ENCODE measurements at places on chromosomes 4 and X.

DNA sequence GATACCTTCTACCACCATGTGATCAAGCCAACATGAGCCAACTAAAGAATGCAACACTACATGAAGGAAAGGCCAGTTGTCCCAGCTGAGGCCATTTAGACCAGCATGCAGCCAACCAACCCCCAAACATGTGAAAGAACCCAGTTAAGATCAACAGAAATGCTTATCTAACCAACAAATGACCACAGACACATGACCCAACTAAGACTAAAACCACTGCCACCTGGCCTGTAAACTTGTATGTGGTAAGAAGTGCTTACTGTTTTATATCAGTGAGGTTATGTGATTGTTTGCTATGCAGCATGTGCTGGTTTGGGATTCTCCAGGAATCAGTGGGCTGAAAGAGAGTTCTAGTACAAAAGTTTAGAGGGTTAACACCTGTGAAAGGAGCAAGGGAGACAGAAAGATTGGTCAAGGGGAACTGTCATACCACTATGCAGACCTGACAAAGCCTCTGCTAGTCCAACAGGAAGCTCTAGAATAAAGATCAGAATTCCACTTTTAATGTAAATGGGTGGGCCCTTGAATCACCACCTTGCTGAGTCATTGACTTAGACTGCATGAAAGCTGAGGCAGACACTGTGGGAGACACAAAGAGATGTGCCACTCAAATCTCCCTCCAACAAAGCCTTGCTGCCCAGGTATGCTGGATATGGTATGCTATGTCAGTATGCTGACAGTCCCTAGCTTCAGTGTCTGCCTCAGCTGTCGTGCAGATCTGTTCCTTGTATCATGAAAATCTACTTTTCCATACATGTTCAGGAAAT is 6.1 kb upstream of the SH3D19 start:
- no peak for DNase-seq

- DNase-seq: peak; percentile 64
Observed at GRCh38 chr4:3238721-3239120, 10.2 kb upstream of the MSANTD1 start.

- DNase-seq: no peak
Observed at GRCh38 chr4:109015413-109015810, 252.6 kb upstream of the ETNPPL start.

DNA sequence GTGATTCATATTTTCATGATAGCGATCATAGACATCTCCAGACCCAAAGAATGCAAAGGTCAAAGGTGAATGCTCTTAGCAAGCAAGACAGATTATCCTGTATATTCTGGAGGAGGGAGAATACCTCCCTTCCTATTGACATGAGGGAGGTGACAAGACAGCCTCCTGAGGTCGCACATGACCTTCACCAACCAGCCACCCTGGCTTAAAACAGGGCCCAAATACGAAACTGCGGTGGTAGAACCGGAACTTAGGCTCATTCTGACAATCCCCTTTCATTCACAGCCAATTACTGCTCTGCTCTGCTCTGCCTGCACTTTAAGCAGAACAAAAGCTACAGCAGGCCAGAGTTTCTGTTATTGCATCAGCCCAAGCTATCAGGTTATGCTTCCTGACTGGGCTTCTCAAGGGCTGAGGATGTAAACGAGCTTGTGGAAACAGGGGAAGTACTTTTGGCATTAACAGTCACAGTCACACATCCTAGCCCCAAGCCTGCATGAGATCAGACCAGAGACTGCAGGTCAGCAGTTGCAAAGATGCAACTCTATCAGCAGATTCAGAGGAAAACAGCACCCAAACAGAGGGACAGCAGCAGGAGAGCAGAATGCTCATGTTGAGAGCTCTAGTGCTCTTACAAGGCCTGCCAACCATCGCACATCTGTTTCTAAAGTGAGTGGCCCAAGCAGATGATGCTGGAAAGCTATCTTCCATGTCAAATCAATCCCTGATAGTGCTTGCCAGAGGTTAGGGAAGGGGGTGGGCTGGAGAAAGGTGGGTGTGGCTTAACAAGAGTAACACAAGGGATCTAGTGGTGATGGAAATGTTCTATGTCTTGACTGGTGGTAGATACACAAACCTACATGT is 51.3 kb upstream of the MAP3K15 start:
- no peak for DNase-seq

DNA sequence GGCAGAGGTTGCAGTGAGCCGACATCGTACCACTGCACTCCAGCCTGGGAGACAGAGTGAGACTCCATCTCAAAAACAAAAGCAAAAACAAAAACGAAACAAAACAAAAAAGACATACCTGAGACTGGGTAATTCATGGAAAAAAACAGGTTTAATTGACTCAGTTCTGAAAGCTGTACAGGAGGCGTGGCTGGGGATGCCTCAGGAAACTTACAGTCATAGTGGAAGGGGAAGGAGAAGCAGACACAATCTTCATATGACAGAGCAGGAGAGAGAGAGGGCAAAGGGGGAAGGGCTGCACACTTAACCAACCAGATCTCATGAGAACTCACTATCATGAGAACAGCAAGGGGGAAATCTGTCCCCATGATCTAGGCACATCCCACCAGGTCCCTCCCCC is 229.5 kb downstream of the STK32B start:
- no peak for DNase-seq

DNA sequence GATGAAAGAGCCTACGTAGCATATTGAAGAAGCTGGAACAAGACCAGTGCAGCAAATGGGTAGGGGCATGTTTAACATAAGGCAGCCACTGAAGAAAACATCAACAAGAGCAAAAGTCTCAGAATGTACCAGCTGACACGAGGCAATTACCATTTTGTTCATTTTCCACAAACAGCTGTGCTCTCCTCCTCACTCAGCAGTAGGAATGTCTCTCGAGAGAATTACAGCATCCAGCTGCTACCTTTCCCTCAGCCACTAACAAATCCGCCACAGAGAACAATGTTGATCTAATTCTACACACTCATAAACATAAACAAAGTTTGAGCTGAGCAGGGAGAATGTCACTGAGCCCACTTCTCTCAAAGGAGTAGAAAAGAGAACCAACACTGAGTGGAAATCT is 68.0 kb downstream of the OPHN1 start:
- no peak for DNase-seq

GRCh38 chrX:123330229-123330942 is 146.3 kb downstream of the GRIA3 start:
- no peak for DNase-seq

DNA sequence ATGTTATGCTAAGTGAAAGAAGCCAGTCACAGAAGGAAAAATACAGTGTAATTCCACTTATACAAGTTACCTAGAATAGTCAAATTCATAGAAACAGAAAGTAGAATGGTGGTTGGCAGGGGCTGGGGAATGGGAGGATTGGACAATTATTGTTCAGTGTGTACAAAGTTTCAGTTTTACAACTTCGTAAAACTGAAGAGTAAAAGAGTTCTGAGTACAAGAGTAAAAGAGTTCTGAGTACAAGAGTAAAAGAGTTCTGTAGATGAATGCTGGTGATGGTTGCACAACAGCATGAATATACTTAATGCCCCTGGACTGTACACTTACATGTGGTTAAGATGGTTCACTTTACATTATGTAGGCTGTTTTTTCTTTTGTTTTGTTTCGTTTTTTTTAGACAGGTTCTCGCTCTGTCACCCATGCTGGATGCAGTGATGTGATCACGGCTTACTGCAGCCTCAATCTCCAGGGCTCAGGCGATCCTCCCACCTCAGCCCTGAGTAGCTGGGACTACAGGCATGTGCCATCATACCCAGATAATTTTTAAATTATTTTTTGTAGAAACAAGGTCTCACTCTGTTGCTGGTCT is 230.9 kb downstream of the SOWAHB start:
- no peak for DNase-seq

DNA sequence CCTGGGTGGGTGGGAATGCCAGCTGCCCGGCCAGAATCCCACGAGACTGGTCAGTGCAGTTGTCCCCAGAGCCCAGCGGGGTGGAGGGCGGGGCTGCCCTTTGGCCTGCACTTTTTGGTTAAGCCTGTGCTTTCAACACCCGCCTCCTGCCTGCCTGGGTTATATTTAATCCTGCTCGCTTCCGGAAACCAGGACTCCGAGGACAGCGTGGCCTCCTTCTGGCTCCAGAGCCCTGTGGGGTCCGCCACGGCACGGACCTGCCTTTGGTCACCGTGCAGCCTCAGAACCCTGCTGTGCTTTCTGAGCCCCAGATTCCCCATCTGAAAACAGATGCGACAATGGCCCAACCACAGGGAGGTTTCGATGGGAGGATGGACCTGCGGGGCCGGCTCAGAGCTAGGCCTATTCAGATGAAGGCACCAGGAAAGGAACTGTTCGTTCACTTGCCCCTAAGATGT is 29.4 kb upstream of the KIAA0232 start:
- no peak for DNase-seq

- DNase-seq: no peak
Observed at GRCh38 chr4:66639361-66639760, 905.9 kb downstream of the CENPC start.

- DNase-seq: no peak
Observed at GRCh38 chrX:3780564-3780963, 67.1 kb upstream of the PRKX start.

GRCh38 chrX:16743604-16744325 is 24.4 kb downstream of the SYAP1 start:
- no peak for DNase-seq

- DNase-seq: no peak
Observed at GRCh38 chr4:125338814-125339213, 24.1 kb downstream of the FAT4 start.

- no peak for DNase-seq
Observed at GRCh38 chr4:99710681-99711345, 53.2 kb upstream of the C4orf54 start.

- no peak for DNase-seq
Observed at GRCh38 chrX:17984415-17984814, 123.3 kb upstream of the RAI2 start.

- no peak for DNase-seq
Observed at GRCh38 chr4:183504930-183505610, at the start of gene ING2. ING2 (plus strand) TSS chr4:183505058; CDS start chr4:183505196, 138 bp downstream.

- no peak for DNase-seq
Observed at GRCh38 chr4:37818752-37819151, 7.7 kb upstream of the PGM2 start.

GRCh38 chr4:122827258-122827878 is 737 bp downstream of the FGF2 start:
- peak; percentile 71 for DNase-seq

- DNase-seq: no peak
Observed at GRCh38 chr4:6989331-6989923, 53.7 kb upstream of the TADA2B start.

DNA sequence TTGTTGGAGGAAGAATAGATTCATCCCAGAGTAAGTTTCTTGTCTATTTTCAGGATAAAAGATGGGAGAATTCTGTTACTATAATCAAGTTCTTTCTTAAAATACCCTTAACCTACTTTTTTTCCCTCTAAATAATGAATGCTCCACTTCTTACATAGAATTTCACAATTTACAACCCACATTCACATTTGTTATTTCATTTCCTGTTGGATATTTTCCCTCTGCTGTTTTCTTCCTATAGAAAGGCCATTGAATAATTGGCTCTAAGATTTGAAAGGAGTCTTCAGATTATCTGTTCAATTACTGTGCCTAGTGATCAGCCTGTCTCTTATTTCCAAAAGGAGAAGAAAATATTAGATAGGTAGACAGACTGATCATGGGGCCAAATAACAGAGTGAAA is 79.7 kb downstream of the CPE start:
- DNase-seq: no peak

DNA sequence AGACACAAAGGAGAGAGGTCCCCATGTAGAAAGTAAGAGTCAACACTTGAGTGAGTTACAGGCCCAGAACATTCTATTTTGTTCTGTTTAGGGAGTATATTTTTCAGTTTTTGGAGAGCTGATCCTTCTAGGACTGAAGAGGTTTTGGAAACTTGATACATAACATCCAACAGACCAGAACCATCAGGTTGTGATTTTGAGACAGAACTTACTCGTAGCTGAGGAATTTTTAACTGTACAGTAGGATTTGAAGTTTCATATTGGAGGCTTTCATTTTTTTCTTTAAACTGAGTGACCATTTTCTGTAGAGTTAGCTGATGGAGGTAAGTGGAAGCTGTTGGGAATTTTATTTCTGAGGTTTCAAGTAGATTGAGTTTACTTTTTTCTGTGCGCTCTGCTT is 73.3 kb downstream of the NCAPG start:
- DNase-seq: no peak

- DNase-seq: no peak
Observed at GRCh38 chrX:2397229-2398063, 103.3 kb downstream of the DHRSX start.

DNA sequence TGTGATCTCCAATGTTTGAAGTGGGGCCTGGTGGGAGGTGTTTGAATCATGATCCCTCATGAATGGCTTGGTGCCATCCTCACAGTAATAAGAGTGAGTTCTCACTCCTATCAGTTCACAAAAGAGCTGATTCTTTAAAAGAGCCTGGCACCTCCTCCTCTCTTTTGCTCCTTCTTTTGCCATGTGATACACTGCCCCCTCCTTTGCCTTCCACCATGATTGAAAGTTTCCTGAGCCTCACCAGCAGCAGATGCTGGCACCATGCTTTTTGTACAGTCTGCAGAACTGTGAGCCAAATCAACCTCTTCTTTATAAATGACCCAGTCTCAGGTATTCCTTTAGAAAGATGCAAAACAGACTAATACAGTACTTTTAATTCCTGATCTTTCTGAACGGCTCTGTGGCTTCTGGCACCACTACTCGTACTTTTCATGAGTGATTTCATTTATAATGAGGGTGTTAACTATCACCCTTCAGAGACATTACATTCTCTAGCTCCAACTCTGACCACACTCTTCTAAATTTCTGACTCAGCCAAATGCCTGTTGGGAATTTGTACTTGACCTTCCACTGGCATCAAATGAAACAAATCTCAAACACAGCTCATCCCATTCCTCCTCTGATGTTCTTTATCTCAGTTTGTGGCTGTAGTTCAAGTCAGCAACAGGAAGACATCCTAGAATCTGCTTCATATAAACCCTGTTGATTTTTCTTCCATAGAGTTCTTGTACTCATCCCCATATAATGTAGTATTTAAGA is 4.2 kb downstream of the UFSP2 start:
- no peak for DNase-seq

DNA sequence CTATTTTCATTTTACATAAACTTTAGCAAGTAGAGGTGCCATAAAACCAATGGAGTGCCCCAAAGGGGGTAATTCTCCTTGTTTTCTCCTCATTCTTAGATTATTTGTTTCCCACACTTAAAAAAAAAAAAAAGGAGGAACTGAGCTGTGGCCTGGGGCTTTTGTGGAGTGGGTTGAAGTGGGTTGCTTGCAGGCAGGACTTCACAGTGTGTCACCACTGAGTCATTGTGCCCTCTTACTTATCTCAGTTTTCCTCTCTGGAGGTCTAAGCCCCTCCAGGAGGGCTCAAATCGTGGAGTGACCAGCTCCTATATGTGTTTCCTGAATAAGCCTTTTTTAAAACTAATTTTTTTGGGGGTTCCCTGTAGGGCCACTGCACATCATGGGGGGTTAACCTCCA is 69.0 kb downstream of the SLC16A2 start:
- DNase-seq: no peak

DNA sequence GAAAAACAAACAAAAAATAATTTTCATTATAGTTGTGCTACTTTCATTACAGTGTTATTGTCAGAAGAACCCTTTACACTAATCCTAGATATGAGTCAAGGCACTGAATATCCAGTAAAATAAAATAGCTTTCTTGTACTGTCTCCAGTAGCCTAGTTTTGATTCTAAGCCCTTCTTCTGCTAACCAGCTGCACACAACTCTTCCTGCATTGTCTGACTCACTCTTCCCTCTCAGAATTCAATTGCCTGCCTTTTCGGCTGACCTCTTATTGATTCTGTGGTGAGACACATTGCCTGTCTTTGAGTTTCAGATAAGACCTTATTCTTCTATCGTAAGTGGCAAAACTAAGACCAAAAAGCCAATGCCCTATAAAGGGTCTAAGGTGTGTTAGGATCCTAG is 26.7 kb upstream of the PCDH18 start:
- no peak for DNase-seq

GRCh38 chr4:3791910-3792542 is 25.8 kb downstream of the ADRA2C start:
- DNase-seq: peak; percentile 62

Measured in Right ventricle myocardium inferior (tissue), 1 donor.